ENCODE measurements at places on chromosomes 5 and 9.

DNA sequence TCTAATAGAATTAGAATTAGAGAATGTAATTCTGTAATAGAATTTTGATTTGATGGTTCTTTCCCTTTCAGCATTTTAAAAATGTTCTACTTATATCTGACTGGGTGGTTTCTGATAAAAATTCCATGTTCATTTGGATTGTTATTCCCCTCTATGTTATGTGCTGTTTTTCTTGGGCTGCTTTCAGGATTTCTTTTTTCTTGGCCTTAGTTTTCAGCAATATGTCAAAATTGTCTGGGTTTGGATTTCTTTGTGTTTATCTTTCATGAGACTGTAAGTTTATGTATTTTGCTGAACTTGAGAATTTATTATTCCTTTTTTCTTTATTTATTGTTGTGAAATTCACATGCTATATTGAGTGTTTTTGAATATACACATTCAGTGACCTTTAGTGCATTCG is 189.1 kb downstream of the RANBP17 start:
- no peak for DNase-seq

DNA sequence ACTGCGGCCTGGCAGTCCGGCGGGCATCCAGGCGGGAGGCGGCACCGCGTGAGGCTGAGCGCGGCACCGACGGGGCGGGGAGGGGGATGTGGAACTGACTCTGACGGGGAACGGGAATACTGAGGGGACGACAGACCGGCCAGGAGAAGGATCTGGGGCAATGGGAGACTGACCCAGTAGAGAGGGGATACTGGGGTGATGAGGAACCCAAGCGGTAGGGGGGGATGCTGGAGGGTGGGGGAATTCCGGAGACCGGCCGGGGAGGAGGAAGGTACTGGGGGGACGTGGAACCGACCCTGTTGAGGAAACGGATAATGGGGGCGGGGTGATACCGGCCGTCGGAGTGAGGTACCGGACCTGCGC is 423 bp downstream of the IPPK start:
- DNase-seq: no peak

DNA sequence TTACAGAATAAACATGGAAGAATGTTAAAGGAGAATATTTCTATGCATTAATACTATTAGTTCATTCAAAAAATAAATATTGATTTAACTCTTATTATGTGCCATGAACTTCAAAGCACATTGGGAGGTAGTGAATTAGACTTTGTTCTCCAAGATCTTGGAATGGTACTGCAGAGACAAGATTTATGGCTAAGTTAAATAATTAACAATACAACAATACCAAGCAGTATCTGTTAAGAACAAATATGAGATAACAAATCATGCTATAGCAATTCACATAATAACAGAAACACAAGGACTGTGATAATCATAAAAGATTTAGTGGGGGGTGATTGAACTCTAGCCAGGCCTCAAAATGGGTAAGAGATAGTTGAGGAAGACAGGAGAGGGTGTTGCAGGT is 11.6 kb downstream of the NMUR2 start:
- no peak for DNase-seq

DNA sequence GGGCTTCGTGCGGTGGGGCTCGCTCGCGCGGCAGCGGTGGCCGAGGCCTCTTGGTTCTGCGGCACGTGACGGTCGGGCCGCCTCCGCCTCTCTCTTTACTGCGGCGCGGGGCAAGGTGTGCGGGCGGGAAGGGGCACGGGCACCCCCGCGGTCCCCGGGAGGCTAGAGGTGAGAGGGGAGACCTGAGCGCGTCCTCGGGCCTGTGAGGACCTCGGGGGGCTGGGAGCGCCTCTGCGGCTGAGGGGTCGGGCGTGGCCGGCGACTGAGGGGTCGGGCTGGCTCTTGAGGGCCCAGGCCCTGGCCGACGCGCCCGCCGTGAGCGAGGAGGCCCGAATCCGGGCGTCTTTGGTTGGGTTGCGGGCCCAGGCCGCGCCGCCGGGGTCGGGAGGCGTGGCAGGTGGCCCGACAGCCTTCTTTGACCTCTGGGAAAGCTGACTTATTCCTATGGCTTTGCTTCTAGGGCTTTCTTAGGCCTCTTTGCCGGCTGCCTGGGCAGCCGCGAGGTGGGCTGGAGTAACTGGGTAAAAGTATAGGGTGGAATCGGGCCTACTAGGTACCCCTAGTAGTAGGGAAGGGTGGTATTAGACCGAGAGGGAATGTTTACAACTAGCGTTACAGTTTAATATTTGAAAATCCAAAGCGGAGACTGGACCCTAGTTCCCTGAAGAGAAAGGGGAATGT is at the start of gene CANX:
Gene CANX, plus strand, starts transcription at position 33 of the 681 bp plus-strand sequence. CDS start 6,715 bp downstream, outside the sequence.
- DNase-seq: no peak

DNA sequence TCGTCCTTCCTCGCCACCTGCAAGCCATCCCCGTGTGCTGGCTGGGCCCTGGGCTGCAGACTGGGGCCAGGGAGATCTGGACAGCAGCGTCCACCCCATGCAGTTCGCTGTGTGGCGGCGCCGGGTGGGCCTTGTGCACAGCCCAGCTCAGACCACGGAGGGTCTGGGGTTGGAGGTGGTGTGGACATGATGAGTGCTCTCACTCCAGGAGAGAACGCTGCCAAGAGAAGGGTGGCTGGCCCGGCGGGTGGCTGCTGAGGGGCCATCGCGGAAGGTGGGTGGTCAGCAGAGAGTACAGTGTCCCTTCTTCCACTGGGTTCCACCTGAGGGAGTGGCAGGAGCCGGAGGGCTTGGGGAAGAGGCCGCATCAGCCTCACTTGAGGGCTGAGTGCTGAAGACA is 44.4 kb downstream of the RXRA start:
- no peak for DNase-seq
